ENCODE measurements at places on chromosomes 4 and X. TPM values are rescaled to one million over a fixed set of nuclear protein-coding genes. Genes with fewer than 3 reads are reported as not detected.
A peak's percentile ranks its signal among the peaks of the same experiment; 100 is the strongest.

DNA sequence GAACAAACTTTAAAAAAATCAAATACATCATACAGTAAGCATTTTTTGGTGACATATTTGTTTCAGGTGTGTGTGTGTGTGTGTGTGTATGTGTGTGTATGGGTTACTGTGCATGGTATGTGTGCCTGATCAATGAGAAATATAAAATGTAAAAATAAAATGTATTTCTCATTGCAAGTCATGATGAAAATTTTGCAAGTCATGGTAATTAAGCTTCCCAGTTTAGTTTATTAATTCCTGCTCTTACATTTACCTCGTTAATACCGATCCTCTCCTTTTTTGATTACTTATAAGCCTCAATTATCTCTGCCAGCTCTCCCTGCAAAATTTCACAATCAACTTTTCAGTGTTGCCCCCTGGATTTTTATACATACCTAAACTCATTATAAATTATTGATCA lies 114.6 kb upstream of the ADGRL3 start:
- no peak for DNase-seq

DNA sequence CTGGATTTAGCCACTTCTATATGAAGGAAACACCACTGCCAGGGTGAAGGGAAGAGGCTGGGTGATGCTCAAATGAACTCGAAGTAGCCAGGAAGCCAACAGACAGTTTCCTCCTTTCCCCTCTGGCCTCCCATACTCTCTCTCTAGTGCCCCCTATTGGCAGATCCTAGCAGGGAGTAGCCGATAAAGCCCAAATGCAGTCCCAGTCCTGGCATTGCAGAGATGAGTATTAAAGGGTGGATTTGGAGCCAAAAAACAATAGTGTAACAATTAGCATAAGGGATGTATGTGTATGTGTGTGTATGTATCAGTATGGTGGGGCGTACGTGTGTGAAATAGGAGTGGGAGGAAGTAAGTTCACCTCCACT lies 213.8 kb upstream of the LDB2 start:
- no peak for DNase-seq

GRCh38 chr4:41442810-41443209 lies 95.1 kb upstream of the LIMCH1 start:
- DNase-seq: no peak

GRCh38 chr4:142365391-142365790 lies 480.7 kb downstream of the INPP4B start:
- no peak for DNase-seq

DNA sequence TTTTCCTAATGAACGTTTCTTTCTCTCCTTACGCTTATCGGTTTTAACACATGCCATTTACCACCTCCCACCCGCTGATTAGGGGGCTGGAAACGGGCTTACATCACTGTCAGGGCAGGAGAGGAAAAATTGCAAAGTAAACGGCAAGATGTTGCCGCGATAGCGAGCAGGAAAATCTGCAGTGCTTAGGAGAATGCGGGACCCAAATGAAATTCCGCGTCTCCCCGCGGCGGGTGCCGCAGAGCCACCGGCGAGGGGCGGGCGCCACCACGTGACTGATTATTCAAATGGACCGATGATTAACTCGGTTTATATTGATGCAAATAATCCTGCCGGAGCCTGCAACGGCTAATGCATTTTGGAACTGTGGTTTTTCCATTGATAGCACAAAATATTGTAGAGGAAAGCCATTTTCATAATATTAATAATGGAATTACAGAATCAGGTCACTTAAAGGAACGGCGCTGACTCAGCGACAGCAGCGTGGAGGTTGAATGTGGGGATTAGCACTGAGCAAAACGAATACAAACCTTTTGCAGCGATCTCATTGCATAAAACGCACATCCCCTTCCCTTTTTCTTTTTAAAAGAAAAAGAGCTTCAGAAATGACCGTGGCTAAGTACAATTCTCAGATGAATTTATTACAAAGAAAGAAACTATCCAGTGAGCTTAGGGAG lies 224.2 kb downstream of the STIM2 start:
- no peak for DNase-seq

GRCh38 chr4:40461879-40462278 lies 126.7 kb downstream of the CHRNA9 start:
- no peak for DNase-seq

- no peak for DNase-seq
These were observed 435.8 kb downstream of the SPRY1 start for GRCh38 chr4:123832173-123833026.

DNA sequence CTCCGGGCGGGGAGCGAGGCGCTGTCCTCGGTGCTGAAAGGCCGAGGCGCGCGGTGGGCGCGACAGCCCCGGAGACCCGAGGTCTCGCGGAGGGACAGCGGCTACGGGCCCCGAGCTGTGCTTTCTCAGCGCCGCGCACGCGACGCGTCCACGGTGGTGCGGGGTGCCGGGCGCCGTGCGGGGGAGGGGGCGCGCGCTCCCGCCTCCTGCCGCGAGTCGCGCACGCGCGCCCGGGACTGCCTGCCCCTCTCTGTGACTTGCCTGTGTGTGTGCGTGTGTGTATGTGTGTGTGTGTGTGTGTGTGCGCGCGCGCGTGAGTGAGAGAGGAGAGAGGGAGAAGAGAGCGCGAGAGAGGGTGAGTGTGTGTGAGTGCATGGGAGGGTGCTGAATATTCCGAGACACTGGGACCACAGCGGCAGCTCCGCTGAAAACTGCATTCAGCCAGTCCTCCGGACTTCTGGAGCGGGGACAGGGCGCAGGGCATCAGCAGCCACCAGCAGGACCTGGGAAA lies at the start of gene GRIA2:
GRIA2 (plus strand) TSS at position 358 of the 511 bp plus-strand sequence. CDS start 315 bp downstream, outside the sequence.
- no peak for DNase-seq

- DNase-seq: no peak
These were observed 6.3 kb downstream of the DCHS2 start for GRCh38 chr4:154485127-154485773.

DNA sequence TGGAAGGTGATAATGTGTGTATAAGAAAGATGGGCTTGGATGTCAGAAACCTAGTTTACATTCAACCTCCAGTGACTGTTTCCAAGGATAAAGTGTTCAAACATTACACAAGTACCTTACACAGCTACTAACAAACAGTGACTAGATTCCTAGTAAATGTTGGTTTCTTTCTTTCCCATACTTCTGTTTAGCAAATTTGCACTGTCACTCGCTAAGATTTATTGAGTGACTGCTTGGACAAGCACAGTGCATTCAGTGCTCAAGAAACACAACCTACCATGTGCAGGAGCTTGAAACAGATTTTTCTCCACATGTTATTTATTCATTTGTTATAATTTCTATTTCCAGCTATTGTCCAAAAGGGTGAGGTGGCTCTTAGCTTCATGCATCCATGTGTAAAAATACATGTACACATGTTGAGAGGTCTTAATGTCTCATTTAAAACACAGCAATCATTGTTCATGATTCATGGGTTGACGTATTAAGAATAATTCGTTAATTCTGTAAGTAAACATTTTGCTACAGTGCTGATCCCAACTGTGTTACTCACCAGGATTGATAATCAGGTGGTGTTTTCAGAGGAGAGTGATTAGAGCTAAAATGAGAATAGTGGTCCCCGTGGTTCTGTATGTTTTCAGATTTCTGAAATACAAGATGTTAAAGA lies 153.0 kb downstream of the DCLK2 start:
- no peak for DNase-seq

GRCh38 chr4:142040043-142040442 lies 403.7 kb downstream of the IL15 start:
- DNase-seq: no peak

- peak; percentile 13 for DNase-seq
These were observed at the start of gene EDA2R for GRCh38 chrX:66638591-66639500. TSS of gene EDA2R (minus strand) at chrX:66639078. CDS start at chrX:66616020, 23,058 bp downstream.

- no peak for DNase-seq
These were observed 6.7 kb upstream of the MSX1 start for GRCh38 chr4:4852591-4853362.

GRCh38 chrX:150155436-150156035 lies 207.6 kb upstream of the MAMLD1 start:
- DNase-seq: no peak

DNA sequence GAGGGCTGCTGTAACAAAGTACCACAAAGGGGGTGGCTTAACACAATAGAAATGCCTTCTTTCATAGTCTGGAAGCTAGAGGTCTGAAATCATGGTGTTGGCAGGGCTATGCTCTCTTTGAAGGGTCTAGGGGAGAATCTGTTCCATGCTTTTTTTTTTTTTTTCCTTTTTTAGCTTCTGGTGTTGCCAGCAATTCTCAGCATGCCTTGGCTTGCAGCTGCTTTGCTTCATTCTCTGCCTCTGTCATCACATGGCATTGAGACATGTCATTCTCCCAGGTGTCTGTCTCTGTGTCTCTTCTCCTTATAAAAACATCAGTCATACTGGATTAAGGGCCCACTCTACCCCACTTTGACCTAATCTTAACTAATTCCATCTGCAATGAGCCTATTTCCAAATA lies 78.6 kb upstream of the BOD1L1 start:
- no peak for DNase-seq

GRCh38 chrX:40299641-40300046 lies 201.9 kb upstream of the BCOR start:
- DNase-seq: no peak

DNA sequence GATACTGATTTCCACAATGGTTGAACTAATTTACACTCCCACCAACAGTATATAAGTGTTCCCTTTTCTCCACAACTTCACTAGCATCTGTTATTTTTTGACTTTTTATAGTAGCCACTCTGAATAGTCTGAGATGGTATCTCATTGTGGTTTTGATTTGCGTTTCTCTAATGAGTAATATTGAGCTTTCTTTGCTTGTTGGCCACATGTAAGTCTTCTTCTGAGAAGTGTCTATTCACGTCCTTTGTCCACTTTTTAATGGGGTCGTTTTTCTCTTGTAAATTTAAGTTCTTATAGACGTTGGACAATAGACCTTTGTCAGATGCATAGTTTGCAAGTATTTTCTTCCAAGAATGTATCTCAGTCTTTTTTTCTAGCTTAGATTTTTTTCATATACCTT lies 10.0 kb downstream of the FBXW7 start:
- no peak for DNase-seq

DNA sequence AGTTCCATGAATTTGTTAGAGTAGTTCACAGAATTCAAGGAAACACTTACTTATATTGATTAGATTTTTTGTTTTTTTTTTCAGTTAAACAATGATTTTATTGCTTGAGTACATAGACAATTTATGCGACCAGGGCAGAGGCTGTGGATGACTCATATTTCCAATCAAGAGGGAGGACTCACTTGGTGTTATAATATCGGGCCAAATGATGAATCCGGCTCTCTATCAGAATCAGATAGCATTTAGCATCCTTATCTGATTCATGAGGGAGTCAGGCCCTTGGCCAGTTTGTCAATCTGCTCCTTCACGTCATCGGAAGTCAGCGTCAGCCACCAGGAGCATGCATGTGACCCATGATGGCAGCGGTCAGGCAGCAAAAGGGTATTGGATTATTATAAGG lies 82.3 kb upstream of the HUWE1 start:
- DNase-seq: no peak

DNA sequence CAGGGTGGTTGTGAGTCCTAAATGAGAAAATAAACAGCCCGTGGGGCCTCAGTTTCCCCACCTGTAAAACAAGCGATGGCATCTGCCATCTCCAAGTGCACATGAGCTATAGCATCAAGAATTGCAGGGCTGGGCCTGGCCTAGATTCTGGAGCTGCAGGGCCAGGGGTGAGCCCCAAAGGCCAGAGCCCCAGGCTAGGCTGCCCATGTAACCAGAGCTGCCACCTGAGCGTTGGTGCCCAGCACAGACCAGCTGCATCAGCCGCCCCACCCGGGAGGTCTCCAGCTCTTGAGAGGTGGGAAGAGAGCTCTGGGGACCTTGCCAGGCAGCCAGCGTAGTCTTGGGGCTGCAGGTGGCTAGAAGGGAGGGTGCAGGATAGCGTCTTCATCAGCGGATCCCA lies 27.0 kb upstream of the GPR78 start:
- no peak for DNase-seq

DNA sequence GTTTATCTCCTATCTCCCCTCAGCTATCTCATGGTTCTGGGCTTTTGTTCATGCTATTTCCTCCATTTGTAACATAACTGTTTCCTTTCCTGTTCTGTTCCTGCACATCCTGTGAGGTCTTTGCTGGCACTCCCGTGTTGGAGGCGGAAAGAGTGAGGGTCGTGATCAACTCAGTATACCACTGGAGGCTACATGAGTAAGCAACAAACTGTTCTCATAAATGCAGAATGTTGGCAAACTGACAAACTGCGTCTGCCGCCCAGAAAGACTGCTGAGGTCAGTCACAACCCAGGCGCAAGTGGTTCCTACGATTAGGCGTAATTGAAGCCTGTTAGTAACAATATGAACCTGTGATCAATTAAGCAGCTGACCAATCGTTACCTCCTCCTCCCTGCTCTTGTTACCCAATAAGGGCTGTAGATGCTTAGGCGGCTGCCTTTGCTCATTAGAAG lies 48.8 kb downstream of the C4orf33 start:
- no peak for DNase-seq

GRCh38 chrX:23900220-23900797 lies 7.4 kb downstream of the APOO start:
- no peak for DNase-seq

DNA sequence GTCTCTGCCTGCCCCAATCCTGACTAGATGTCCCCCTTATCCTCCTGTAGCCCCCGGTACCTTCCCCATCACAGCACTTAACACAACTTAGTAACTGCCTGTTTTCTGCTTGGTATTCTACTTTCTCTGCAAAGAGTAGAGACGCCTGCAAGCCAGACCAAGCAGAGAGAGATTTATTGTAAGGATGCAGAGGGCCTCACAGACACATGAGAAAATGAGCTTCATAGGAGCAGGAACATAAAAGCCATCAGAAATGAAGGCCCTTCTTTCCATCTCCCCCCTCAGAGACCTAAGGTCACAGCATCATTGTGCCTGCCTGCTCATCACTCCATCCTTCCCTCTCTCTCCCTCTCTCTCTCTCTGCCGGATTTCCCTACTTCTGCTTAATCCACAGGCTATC lies 305.7 kb upstream of the NOCT start:
- DNase-seq: no peak

GRCh38 chr4:38333219-38333618 lies 330.8 kb upstream of the KLF3 start:
- DNase-seq: no peak

Gene PNMA3
- total RNA-seq: 5.3 TPM

Gene MSX1
- not detected for total RNA-seq

Gene MSN
- total RNA-seq: 622 TPM

Gene CXCL1
- not detected for total RNA-seq

Gene MTMR8
- 7.2 TPM for total RNA-seq

Gene SPACA5
- 0.59 TPM for total RNA-seq

Gene MAGEC3
- total RNA-seq: not detected

Gene DUSP9
- not detected for total RNA-seq

Gene PPEF1
- total RNA-seq: not detected

Gene NLGN4X
- total RNA-seq: not detected

Gene ADGRL3
- not detected for total RNA-seq

Gene DOCK11
- total RNA-seq: 78.5 TPM

Gene DDIT4L
- not detected for total RNA-seq

Gene PDLIM3
- not detected for total RNA-seq

Gene ZFX
- total RNA-seq: 58.1 TPM

Gene TMEM154
- 46.8 TPM for total RNA-seq

Gene NUDT9
- 9.7 TPM for total RNA-seq

Gene USP26
- total RNA-seq: not detected

Gene RNF175
- total RNA-seq: 6.4 TPM

Gene TBC1D9
- total RNA-seq: 0.22 TPM
